H7 (cell line): ENCODE measurements at places on chromosomes 4 and X.
A peak's percentile ranks its signal among the peaks of the same experiment; 100 is the strongest.

DNA sequence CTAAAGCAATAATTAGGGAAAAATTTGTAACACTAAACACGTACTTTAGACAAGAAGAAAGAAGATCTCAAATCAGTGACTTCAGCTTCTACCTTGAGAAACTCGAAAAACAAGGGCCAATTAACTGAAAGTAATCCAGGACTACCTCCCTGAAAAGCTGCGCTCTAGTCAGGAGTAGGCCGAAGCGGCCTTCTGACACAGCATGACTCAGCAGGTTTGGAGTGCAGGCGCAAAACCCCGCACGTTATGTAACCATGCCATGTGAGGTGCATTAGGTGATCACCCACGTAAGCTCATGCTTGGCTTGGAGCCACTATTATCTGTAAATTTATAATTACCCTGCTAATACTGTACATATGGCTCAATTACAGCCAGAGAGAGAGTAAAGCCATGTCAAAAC lies 52.8 kb upstream of the CCDC149 start:
- no peak for DNase-seq

DNA sequence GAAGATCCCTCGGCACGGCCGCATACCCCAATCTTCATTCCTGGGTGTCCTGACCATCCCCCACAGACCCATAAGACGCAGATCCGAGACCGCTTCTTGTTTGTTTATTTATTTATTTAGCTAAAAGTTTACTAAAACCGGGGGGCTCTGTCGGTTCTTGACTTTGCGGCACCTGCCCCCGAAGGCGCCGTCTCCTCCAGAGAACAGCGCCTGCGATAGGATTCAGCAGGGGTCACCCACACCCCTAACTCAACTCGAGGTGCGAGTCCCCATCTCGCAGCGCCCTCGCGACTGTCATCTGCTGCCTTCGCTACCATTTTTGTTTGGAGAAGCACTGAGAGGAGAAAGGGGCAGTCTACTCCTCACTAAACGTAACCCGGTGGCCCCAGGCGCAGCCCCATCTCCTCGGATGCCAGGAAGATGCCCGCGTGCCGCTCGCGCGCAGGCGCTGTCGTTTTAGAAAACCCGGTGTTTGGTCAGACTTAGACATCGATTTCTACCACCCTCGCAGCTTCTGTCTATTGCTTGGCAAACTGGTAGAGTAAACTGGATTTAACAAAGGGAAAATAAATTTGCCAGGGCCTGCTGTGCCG lies 18.9 kb upstream of the GPR101 start:
- DNase-seq: peak; percentile 69

DNA sequence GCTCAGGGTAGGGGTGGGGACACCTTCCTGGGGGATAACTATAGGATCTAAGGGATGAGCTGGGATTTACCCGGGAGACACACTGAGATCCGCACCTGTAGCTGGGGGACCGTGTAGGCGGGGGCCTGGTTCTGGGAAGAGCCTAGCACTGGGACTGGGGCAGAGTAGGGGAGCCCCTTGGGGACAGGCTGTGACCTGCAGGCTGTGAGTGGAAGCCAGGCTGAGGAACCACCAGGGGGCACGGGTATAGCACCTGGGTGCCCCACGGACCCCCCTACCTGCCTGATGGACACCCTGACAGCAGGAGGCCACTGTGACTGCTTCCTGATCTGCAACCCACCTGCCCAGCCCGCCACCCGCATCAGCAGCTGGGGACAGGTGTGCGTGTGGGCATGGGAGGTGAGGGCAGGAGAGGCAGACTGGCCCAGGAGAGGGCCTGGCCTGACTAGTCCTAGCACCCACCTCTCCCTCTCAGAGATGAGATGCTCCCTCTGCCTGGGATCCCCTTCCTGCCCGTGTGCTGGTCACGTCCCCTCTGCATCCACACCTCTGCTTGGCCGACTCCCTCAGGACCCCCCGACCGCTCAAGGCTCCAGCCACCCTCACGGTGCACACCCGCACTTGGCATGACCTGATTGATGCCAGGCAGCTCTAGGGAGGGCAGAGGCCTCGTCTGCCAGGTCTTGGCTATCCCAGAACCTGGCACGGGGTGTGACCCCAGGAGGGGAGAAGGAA lies 94.2 kb upstream of the NKX1-1 start:
- peak; percentile 61 for DNase-seq

DNA sequence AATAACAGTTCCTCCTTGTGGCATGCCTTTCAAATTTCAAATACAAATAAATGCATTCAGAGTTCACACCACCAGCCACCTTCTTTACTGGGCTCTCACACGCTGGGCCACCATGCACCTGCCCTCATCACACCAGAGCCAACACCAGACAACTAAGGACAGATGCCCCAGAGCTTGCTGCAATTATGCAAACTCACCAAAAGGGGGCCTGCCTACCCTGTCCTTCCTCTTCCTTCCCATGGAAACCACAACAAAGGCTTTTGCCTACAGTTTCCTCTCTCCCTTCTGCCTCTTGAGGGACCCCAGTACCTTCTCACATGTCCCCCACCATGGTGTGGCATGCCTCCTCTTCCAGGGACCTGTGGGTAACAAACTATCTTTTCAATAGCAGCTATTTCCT lies 1333.9 kb upstream of the TENM3 start:
- DNase-seq: peak; percentile 55

- no peak for DNase-seq
Observed at GRCh38 chrX:134761788-134762187, 103.5 kb upstream of the PLAC1 start.

- DNase-seq: no peak
Observed at GRCh38 chrX:131521824-131522223, 22.1 kb upstream of the OR13H1 start.

- no peak for DNase-seq
Observed at GRCh38 chr4:134533068-134533467, 331.5 kb upstream of the PABPC4L start.

DNA sequence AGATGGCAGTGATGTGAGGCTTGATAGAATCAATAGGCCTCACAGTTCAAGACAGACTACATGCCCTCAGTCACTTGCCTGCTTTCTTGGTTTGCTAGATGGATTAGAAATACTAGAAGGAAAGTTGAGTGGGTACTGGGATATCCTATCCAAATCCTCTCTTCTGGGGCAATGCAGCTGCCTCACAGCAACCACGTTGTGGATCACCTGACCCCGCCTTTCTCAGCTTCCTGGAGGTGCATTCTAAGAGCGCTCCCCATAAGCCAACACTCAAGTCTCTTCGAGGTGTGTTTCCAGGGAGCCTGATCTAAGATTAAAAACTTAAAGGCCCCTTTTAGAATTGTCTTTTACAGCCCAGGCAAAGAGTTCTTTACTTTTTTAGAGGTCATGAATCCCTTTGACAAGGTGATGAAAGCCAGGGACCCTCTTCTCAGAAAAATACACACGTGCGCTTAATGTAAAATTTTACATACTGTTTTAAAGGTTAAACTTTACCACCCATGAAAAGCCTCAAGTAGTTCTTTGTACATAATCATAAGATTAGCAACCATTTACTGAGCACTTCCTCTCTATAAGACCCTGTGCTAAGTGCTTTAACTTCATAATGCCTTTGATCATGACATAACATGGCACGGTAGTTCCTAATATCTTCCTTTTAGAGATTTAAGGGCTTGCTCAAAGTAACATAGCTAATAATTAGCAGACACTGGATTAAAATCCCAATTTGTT lies 840 bp upstream of the RPL34 start:
- no peak for DNase-seq

DNA sequence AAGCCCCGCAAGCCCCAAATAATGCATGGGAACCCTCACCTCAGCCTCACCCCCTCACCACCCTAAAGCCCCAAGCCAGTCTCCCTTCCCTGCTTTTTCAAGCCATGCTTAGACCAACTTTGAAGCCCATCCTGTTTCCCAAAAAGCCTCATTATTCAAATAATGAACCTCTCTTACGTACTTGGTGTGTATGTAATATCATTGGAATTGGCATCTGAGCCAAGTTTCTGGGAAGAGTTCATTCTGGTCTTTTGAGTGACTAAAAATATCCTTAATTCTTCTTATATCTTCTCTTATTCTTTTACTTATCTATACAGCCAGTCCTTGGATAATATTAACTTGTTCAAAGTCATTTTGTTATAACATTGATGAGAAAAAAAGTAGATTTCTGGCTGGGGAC lies 875.8 kb upstream of the SLIT2 start:
- DNase-seq: no peak

DNA sequence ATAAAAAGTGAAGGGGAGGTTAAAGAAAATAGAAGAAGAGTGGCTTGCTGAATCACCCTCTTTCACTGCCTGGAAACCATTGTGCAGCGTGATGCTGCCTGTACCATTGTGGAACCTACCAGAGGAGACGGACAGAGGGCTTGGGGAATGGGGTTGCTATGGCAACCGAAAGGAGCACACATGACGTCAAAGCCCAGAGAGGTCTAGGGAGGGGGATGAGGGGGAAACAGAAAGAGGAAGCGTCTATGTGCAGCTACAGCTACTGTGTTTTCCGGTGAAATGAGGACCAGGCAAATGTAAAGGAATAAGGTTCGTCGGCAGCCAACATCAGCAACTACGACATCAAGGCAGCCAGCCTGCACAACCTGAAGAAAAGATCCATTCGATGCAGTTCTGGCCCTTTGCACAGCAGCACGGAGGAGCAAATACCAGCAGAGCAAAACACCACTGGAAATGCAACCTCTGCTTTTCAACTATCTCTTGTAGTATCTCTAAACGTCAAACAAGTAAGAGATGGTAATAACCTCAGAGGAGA lies at the start of gene MAPK10:
MAPK10 (minus strand) TSS at position 110 of the 535 bp plus-strand sequence.
- peak; percentile 54 for DNase-seq

DNA sequence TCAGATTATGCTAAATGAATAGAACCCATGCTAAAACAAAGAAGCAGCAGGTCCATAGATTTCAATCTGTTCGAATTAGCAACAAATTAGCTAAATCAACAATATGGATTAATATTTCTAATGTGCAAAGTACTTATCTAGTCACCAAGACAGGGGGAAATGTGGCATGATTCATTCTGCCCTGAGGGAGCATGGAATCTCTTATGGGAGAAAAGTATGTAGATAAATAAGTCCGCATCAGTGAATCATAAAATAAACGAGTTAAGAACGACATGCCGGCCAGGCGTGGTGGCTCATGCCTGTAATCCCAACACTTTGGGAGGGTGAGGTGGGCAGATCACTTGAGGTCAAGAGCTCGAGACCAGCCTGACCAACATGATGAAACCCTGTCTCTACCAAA lies 102.1 kb downstream of the ANOS1 start:
- DNase-seq: no peak

GRCh38 chr4:91631335-91631734 lies 672.4 kb upstream of the GRID2 start:
- DNase-seq: no peak

GRCh38 chr4:126748736-126749135 lies 884.0 kb upstream of the INTU start:
- no peak for DNase-seq

GRCh38 chr4:137881641-137882040 lies 349.3 kb upstream of the PCDH18 start:
- DNase-seq: no peak

- DNase-seq: no peak
Observed at GRCh38 chr4:123974386-123975149, 578.0 kb downstream of the SPRY1 start.

DNA sequence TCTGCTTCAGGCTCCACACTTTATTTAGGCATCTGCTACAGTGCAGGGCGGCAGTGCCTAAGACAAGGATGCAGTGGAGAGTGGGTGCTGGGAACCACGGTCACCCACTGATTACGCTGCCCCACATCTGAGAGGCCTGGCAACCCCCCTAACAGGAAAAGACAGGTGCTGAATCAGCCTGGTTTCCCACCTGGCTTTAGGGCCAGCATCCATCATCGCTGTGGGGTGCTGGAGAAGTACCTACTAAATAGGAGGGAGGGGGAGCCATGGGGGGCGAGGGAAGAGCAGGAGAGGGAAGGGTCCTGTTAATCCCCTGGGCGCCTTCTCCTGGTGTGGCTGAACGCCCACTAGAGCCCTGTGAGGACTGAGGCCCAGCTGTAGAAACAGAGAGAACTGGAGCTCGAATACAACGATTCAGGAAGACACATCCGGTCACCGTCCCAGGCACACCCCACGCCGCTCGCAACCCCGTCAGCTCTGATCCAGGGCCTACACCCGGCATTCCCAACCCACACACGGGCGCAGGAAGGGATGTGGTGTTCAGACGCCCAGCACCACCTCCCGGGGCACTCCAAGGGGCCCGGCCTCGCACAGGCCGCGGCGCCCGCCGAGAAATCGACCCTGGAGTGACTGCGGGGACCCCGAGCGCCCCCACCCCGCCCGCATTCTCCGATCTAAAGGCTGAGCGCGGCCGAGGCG lies 554 bp downstream of the DCTD start:
- DNase-seq: no peak

DNA sequence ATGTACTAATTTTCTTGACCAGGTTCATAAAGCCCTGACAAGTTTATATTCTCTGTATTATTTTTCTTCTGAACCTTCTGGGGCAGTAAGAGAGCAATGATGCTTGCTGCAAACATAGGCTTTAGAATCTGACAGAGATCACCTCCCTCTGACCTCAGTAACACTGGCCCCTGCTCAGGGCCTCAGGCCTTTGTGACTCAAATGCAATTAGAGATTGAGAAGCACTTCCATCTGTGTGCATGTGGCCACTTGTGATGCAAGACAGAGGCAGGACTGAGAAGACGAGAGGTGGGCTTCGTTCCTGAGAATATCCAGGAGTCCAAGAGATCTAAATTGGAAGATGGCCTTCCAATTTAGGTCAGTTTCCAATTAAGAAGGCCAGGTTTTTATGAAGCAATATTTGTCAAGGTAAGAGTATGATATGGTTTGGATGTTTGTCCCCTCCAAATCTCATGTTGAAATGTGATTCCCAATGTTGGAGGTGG lies 82.8 kb upstream of the VEGFC start:
- no peak for DNase-seq

- no peak for DNase-seq
Observed at GRCh38 chrX:2374086-2374485, 126.7 kb downstream of the DHRSX start.

DNA sequence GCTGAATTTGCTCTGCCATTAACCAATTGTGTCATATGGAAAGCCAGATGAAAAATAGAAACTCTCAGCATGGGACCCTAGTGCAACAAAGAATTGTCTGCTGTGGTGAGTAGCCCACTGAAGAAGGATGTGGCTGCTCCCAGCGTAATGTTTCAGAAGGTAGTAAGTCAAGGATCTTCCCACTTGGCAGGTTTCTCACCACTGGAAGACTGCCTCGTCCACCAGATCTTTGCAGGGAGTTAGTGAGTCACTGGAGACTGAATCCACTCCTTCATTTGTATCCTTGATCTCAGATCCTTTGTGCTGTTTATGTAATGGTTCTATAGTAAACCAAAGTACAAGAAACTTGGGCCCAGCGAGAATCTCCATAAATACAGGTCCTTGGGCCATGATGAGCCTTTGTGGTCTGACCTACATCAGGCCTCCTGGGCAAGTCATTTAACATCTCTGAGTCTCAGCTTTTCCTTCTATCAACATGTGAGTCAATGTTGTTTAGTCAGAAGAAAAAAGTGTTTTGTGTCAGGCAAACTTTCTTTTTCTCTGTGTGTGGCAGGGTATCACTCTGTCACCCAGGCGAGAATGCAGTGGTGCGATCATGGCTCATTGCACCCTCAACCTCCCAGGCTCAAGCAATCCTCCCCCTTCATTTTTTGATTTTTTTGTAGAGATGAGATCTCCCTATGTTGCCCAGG lies 78.0 kb upstream of the CCDC160 start:
- no peak for DNase-seq
